GM04504 (cell line): ENCODE measurements at places on chromosomes 7 and 10.
A peak's percentile ranks its signal among the peaks of the same experiment; 100 is the strongest.

GRCh38 chr7:101518336-101518735 is 110.8 kb downstream of the MYL10 start:
- peak; percentile 55 for DNase-seq

GRCh38 chr7:111140091-111140865 is 49.4 kb downstream of the LRRN3 start:
- DNase-seq: no peak

GRCh38 chr7:35007768-35008167 is 29.5 kb downstream of the DPY19L1 start:
- no peak for DNase-seq

GRCh38 chr10:79593377-79593776 is 17.4 kb upstream of the SFTPA1 start:
- no peak for DNase-seq

DNA sequence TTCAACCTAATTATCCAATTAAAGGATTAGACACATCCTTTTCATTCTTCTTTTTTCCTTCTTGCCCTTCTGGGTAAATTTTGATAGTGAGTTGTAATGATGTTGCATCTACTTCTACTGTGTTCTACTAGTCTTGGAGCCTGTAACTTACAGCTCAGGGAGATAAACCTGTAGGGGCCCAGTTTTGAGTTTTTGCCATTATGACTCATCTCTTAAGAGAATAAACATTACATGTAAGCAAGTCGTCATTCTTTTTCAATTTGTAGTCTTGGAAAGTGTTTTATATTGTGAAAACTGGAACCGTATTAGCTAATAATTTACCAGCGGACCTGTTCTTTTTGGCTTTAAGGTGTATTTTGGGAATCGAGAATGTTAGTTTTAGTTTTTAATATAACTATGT is 89.7 kb upstream of the RPA3 start:
- no peak for DNase-seq

DNA sequence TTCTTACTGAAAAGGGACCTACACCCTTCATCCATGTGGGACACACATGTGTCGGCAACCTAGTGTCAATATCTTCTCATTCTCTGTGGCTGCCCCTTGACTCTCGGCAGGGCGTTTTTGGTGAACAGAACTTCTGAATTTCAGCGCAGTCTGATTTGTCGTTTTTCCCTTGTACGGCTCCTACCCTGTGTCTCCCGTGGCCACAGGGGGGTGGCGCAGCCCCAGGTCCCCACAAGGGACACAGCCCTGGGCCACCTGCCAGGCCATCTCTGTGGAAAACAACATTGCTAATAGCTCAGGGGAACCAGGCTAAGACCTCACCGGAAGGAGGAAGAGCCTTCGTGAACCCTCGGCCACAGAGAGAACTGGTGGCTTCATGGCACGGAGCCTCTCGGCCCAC is 53.1 kb upstream of the NKX6-2 start:
- DNase-seq: no peak

DNA sequence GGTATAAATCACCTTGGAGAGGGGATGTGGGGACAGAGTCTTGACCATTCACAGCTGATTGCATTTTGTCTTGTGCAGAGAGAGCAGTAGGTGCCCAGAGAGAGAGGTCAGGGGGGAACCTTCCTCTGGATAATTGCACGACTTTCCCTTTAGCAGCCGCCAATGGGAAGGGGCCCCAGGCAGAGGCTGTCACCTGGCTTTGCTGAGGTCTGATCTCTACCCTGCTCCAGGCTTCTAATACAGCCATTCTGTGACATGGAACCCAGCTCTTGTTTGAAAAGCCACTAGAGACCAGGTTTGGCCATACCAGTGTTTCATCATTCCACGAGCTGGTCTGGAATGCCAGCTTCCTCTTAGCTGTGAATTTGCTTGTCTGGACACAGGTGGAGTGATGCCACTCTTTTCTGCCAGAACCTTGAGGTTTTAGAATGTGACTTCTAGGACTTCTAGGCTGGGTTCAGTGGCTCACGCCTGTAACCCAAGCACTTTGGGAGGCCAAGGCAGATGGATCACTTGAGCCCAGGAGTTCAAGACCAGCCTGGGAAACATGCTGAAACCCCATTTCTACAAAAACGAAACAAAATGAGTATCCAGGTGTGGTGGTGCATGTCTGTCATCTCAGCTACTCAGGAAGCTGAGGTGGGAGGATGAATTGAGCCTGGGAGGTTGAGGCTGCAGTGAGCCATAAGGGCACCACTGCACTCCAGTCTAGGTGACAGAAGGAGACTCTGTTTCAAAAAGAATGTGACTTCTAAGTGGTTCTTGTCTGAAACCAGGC is 159.9 kb downstream of the CAMK1D start:
- no peak for DNase-seq

DNA sequence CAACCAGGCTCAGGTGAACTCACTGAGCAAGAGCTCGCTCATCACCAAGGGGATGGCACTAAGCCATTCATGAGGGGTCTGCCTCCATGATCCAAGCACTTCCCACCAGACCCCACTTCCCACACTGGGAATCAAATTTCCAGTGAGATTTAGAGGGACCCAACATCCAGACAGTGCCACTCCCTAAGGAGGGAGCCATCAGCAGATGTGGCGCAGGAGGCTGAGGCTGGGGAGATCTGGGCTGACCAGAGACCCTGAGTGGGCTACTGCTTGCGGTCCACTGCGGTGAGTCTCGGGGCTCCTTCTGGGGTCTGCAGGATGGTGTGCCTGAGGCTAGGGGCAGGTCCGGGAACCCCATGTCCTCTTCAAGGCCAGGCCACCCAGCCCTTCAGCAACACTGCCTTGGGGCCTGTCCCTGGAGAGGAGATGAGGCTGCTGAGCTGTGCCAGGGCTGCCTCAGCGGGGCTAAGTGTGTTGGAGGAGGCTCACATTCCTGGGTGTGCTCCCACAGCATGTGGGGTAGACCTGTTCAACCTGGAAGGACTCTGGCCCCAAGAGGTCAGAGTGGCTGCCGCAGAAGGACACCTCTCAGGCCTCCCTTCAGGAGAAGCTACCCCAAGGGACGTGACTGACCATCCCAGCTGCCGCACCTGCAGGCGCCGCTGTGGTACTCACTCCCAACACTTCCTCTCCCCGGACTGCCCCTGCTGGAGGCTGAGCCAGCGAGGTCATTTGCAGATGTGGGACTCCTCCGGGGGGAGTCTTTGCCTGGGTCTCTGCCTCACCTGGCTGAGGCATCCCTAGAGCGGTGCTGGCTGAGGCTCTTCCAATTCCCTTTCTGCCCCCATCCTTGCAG is 22.3 kb upstream of the PCBD1 start:
- no peak for DNase-seq
